Stimulated activated CD8-positive, alpha-beta memory T cell treated with anti-CD3 and anti-CD28 coated beads, Interleukin-12 subunit alpha, Interleukin-12 subunit beta, amount 100 ng/mL, for 4 hours (primary cell): ENCODE measurements at places on chromosomes 4 and X.

- no peak for DNase-seq
Observed at GRCh38 chrX:153885208-153885787, 675 bp downstream of the L1CAM start.

DNA sequence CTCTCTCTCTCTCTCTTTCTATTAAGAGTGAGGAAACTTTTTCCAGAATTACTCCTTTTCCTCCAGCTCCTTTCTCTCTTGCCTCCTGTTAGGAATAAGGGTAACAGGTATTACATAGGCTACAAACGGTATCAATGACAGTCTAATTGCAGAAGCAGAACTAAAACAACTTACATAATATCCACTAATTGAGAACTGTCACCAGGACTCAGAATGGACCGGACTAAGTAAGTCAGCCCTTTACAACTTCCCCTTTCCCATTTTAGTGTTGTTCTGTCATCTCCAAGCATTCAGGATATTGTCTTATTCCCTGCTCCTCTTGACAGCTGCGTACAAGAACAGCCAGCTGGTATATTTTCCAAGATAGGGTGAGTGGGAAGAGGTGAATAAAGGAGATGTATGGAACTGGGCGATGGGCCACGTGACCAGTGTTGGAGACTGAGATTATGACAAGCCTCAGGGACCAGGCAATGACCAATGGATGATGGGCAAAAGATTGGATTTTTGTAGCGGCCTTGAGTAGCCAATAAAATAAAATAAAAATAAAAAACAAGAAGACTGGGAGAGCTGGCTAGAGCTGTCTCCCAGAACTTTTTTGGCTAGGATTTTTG is 2.3 kb upstream of the FNIP2 start:
- no peak for DNase-seq

GRCh38 chrX:22376369-22376768 is 103.7 kb downstream of the CBLL2 start:
- no peak for DNase-seq

DNA sequence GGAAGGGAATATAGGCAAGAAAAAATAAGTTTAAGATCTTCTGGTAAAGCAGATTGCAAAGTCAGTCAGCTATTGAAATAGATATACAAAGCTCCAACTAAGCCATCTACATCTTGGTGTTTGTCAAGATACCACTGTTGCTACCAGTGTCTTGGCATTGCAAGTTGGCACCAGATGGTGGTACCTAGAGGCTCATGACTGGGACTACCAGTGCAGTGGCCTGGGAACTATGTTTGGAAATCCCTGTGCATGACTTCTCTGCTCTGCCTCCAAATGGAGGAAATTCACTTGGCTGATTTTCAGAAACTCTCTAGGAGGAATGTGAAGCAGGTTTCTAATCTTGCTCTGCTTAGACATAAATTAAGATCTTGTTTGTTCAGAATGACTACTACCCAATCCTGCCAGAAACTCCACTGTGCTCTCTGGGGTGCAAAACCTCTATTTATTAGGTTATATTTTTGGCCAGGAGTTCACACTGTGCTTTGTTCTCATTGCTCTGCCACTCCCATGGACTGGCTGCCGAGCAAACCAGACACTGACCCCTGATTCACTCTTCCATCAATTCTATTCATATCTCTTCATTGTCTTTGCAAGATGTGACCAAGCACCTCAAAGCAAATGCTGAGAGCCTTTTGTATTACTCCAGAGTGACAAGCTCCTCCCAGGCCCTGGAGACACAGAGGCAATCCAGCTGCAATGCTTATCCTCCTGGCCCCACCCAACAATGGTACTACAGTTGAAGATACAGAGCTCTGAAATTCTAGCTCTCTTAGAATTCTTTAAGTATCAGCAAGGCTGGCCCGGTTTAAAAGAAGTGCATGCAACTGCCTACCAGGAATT is 272.3 kb upstream of the FGF16 start:
- DNase-seq, result no peak

- no peak for DNase-seq
Observed at GRCh38 chr4:93152491-93152890, 676.1 kb upstream of the ATOH1 start.

DNA sequence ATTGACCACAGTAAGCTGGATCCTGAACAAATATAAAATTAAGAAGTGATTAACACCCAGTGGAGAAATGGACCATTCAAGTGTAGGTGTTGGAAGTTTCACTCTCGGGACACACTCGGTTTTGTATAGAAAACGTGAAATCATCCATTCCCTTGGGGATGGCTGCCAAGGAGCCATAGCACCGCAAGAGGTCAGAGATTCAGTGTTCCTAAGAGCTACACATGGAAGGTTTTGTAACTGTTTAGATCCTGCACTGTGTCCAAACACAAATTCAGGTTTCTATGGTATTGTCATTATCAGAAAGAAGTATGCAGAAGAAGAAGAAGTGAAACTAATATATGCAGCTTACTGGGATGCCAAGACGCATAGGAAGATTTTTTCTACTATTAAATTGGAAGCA is 281.0 kb downstream of the LDB2 start:
- DNase-seq, result no peak

DNA sequence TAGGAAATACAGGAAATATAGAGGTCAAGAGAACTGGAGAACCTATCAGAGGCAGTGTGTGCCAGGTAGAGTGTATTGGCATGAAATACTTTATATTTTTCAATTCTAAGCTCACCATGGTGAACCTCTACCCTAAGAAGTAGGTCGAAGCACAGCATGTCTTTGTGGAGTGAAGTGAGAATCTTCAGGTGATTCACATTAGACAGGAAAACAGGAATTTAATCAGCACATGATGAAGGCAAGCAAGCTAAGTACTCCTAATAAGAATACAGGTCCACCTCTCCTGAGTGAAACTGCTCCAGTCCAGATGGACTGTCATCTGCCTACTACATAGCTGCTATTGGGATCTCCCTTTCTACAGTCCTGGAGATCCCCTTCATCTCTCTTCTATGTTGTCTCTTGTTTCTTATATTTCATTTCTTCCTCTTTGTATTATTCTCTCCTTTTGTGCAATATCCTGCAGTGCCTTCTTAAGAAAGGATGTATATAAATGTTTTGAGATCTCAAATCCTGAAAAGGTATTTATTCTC is 159.0 kb downstream of the LRBA start:
- DNase-seq, result no peak

DNA sequence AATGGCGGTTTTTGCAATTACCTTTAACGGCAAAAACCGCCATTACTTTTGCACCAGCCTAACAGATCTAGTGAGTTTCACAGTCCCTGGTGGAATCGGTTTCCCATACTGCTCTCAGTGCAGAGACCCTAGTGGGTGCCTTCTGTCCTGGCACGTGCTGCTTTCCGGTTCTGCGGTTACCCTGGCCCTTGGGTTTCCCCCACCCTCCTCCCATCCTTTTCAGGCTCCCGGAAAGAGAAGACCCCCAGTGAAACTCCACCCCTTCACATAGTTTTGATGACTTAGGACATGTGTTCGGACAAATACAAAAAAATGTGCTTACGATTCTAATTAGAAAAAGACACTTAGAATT is 36.9 kb downstream of the NLGN3 start:
- DNase-seq, result peak; percentile 21

DNA sequence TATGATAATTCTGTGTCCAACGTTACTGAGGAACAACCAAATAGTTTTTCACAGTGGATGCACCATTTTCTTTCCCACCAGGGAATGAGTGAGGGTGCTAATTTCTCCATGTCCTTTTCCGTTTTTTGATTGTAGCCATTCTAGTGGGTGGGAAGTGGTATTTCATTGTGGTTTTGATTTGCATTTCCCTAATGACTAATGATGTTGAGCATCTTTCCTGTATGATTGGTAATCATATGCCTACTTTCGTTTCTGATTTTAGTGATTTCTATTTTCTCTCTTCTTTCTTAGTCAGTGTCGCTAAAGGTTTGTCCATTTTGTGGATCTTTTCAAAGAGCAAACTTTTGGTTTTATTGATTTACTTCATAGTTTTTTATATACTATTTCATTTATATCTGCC is 32.1 kb upstream of the TEX13D start:
- DNase-seq, result no peak

GRCh38 chr4:106486533-106486932 is 118.0 kb upstream of the GIMD1 start:
- DNase-seq, result no peak

GRCh38 chrX:134202561-134202960 is 34.4 kb upstream of the CCDC160 start:
- no peak for DNase-seq

DNA sequence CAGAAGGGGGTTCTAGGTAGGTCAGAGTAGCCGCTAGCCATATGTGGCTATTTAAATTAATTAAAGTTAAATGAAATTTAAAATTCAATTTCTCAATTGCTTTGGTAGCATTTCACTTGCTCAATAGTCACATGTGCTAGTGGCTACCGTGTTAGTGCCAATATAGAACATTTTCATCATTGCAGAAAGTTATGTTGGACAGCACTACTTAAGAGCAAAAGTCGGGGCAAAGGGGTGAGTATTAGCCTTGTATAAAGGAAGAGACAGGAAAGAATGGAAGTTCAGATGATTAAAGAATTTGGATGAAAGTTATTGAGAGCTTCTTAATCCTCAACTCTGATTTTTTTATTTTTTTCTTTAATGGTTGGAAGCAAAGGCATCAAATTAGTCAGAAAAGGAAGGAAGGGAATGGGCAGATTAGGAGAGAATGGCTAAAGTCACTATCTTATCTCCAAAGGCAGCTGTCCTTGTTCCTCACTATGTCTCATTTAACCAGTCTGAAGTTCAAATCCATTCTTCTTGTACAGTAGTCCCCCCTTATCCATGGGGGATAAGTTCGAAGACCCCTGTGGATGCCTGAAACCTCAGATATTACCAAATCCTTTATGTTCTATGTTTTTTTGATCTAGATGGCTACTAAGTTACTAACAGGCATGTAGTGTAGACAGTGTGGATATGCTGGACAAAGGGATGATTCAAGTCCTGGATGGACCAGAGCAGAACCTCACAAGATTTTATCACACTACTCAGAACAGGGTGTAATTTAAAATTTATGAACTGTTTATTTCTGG is 22.9 kb downstream of the OCIAD1 start:
- DNase-seq, result no peak

DNA sequence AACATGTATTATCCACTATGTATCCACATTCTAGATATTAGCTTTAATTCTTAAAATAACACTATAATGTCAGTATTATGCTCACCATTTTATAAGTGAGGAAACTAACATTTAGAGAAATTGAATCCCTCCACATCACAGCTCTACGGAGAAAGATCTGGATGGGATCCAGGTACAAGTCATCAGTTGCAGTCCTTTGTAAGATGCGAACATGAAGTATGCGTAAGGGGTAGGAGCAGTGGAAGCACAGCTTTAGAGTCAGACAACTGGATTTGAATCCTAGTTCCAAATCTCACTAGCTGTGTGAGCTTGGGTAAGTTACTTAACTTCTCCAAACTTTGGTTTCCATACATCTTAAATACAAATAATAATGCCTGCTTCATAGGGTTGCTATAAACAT is 162.5 kb downstream of the ATP10D start:
- DNase-seq, result no peak
